Right renal pelvis (tissue), 4 donors: ENCODE measurements at places on chromosomes 3 and 15. TPM values are rescaled to one million over a fixed set of nuclear protein-coding genes. Genes with fewer than 3 reads are reported as not detected.

The TMCO5A gene
- polyA plus RNA-seq: not detected

The KAT2B gene
- 25.9 TPM for polyA plus RNA-seq

The UROC1 gene
- 0.07 TPM for polyA plus RNA-seq

The GATA2 gene
- 40.0 TPM for polyA plus RNA-seq

The ITIH3 gene
- 4.8 TPM for polyA plus RNA-seq

The UPK1B gene
- polyA plus RNA-seq: 16.1 TPM

The CCR8 gene
- not detected for polyA plus RNA-seq

The STIMATE gene
- polyA plus RNA-seq: 13.4 TPM

The IL17RD gene
- polyA plus RNA-seq: 48.0 TPM

The MAP1A gene
- polyA plus RNA-seq: 8.2 TPM

The SHC4 gene
- polyA plus RNA-seq: 3.4 TPM

The ZIC1 gene
- 0.03 TPM for polyA plus RNA-seq

The GOLGA6L9 gene
- 12.9 TPM for polyA plus RNA-seq

The SLC38A3 gene
- 7.2 TPM for polyA plus RNA-seq

The MYZAP gene
- polyA plus RNA-seq: 8.4 TPM

The MESP2 gene
- polyA plus RNA-seq: 0.18 TPM

The DAZL gene
- polyA plus RNA-seq: 0.01 TPM

The NEK11 gene
- 19.3 TPM for polyA plus RNA-seq

The SLC22A14 gene
- 0.32 TPM for polyA plus RNA-seq

The FHIT gene
- 26.3 TPM for polyA plus RNA-seq

The CCDC39 gene
- 5.3 TPM for polyA plus RNA-seq

The GABRB3 gene
- 6.9 TPM for polyA plus RNA-seq

The REC114 gene
- polyA plus RNA-seq: not detected

The CMTM8 gene
- 12.7 TPM for polyA plus RNA-seq

The TTLL13 gene
- polyA plus RNA-seq: 0.10 TPM

The LRRC31 gene
- 0.30 TPM for polyA plus RNA-seq

The FSD2 gene
- polyA plus RNA-seq: 0.05 TPM

The TPRG1 gene
- polyA plus RNA-seq: 0.79 TPM

The PLSCR1 gene
- polyA plus RNA-seq: 84.1 TPM

The B4GALT4 gene
- 33.5 TPM for polyA plus RNA-seq

The HHLA2 gene
- 26.9 TPM for polyA plus RNA-seq

The NCKIPSD gene
- polyA plus RNA-seq: 13.8 TPM

The CPNE9 gene
- polyA plus RNA-seq: 0.15 TPM

The XCR1 gene
- polyA plus RNA-seq: 0.17 TPM

The FOXB1 gene
- polyA plus RNA-seq: not detected

The GADL1 gene
- 4.2 TPM for polyA plus RNA-seq

The ARHGAP31 gene
- 14.8 TPM for polyA plus RNA-seq
